Kidney (tissue), 22 donors: ENCODE measurements at places on chromosomes 6 and 20.

GRCh38 chr6:24929242-24929641 lies 6.5 kb downstream of the RIPOR2 start:
- DNase-seq: no peak

DNA sequence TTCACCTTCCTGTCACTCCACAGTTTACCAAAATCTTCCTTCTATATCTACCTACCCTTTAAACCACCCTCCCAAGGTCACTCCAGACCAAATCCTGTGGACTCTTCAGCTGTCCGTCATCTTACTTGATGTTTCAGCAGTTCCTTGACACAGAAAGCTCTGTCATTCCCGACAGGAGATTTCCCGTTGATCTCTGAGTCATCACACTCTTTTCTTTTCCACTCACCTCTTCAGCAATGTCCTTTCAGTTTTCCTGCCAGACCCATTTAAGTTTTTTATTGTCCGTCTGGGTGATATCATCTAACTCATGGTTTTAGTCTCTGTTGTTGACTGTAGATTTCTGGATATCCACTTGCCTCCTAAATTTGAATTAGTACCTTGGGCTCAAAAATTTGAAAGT lies 69.9 kb upstream of the SCGN start:
- DNase-seq: no peak

DNA sequence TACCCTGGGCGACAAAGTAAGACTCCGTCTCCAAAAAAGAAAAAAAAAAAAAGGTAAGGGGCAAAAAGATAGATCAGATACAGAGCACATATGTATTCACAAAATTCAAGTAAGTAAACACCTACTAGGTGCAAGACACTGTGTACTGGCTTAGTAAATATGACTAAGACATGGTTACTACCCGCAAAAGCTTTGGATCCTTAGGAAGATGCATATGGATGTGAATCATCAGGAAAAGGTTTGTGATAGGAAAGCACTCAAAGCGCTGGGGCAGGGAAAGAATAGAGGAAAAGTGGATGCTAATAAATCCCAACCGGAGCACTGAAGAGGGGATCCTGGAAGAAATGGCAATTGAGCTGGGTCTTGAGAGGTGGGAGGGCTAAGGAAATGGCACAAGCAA lies 118.8 kb upstream of the FAM184A start:
- no peak for DNase-seq

GRCh38 chr6:39330476-39330875 lies 8.0 kb upstream of the KCNK16 start:
- no peak for DNase-seq

DNA sequence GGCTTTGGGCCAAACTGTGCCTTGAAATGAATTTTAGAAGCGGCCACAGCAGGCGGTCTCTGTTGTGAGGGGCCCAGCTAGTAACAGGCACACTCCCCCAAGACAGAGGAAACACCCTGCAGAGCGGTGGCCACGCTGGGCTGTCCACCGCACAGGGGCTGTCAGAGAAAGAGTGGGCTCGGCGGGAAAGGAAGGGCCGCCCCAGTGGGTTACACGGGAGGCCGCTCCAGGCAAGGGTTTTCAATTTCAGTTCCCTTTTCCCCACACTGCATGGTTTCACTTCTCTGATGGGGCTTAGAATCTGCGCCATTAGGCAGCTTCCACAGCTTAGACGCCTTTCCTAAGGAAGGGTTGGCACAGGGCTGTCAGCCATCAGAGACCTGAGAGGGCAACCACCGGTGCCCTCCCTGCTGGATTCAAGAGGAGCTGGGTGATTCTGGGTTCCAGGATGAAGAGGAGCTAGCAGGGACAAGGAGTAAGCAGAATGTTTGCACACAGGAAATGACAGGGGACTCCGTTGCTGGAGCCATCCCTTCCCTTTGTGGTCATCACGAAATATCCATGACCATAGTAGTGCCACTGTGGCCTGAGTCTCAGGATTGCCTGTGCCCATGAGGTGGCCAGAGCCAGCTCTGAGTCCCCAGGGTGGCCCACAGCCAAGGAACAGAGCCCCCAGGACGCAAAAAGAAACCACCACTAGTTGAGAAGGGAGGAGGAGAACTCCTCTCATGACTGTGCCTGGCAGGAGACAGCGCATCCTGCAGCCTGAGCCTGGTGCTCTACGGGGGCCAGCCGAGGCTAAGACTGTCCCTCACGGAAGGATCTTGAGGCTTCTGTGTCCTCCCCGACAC lies 282.7 kb downstream of the NRN1 start:
- DNase-seq: peak; percentile 37

DNA sequence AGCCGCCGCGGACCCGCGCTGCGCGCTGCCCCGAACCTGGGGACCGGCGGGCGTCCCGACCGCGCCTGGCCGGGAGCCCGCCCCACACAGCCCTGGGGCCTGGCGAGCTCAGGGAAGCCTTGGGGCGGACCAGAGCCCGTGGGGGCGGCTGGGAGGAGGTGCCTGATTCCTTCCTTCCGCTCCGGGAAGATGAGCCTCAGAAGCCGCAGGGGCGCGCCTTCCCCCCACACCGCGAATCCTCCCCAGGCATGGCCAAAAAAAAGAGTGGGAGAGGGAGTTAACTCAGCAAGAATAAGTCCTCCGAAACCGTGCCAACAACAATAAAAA lies at the start of gene CBLN4:
CBLN4 (minus strand) TSS at position 131 of the 327 bp plus-strand sequence. CDS start 1,348 bp downstream, outside the sequence.
- DNase-seq: no peak

- no peak for DNase-seq
Measured at GRCh38 chr6:169034516-169035167, 219.0 kb downstream of the THBS2 start.

GRCh38 chr20:7214081-7214740 lies 446.7 kb downstream of the BMP2 start:
- no peak for DNase-seq

GRCh38 chr6:16619777-16620176 lies 141.5 kb downstream of the ATXN1 start:
- DNase-seq: no peak

DNA sequence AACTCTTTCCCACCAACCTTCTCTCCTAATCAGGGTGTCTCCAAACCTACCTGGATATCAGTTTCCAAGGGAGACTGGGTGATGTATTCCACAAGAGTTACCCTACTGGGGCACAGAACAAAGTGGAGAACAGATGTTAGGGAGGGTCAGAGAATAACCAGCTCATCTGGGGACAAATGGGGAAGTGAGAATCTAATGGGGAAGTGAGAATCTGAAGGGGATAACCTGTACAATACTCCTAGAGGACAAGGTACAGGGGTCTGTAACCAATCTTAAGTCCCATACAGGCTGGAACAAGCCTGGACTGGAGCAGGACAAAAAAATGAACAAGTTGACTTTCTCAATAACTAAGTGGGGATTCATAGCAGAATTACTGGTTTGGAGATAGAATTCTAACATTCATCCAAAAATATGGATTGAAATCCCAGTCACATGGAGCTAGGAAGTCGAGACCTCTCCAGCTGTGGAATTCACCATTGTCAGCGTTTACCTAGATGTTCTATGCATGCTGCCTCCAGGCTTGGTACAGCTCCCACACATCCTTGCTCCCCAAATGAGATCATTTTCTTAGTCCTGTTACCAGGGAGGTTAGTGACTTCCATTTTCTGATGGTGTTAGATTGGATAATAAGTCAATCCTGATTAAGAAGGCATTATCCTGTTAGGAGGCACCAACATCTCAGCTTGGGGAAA lies 214.8 kb upstream of the MOCS1 start:
- no peak for DNase-seq

- DNase-seq: no peak
Measured at GRCh38 chr20:48275286-48276020, 490.2 kb upstream of the SULF2 start.

GRCh38 chr6:88208726-88209125 lies 42.6 kb upstream of the CNR1 start:
- DNase-seq: no peak

GRCh38 chr6:148445620-148446019 lies 103.0 kb downstream of the SASH1 start:
- no peak for DNase-seq

GRCh38 chr6:155444952-155445903 lies 10.4 kb downstream of the NOX3 start:
- no peak for DNase-seq

GRCh38 chr6:4107873-4108272 lies 27.5 kb downstream of the ECI2 start:
- DNase-seq: no peak

DNA sequence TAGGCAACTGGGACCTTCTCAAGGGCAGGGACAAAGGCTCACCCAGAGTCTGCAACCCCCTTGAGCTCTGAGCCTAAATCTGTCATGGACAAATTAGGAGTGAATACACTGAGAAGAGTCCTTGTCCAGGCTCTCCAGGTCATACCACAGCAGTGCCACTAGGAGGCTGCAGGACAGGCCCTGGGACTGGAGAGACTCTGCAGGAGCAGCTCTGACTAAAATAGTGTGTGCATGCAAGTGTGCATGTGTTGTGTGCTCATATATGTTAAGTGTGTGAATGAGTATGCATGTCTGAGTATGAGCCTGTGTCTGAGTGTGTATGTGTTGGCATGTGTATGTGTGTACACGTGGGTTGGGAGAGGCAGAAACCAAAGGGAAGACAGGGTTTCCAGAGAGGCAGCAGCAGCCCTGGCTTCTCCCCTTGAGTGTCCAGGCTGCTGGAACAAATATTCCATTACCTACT lies 27.1 kb downstream of the MRPL14 start:
- DNase-seq: no peak

- DNase-seq: no peak
Measured at GRCh38 chr6:137870744-137871247, 3.7 kb downstream of the TNFAIP3 start.

GRCh38 chr20:41249411-41250281 lies 67.9 kb downstream of the ZHX3 start:
- DNase-seq: peak; percentile 74
